ENCODE measurements at places on chromosomes 2 and 18.

DNA sequence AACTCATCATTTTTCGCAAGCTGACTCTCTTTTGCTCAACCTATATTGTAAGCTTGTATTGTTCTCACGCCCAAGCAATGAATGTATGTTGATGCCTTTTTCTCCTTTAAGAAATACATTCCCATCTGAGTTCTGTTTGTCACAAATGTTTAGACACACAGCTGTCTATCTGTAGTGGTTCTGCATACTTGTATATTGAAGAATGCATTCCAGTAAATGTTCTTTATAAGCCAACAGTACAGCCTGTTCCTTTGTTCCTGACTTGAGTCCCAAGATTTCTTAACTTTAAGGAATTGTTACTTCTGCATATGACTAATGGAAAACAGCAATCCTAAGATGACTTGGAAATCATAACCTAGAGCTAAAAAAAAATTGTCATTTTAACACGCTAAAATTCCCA lies 849.1 kb upstream of the POU3F3 start:
- no peak for ATAC-seq

DNA sequence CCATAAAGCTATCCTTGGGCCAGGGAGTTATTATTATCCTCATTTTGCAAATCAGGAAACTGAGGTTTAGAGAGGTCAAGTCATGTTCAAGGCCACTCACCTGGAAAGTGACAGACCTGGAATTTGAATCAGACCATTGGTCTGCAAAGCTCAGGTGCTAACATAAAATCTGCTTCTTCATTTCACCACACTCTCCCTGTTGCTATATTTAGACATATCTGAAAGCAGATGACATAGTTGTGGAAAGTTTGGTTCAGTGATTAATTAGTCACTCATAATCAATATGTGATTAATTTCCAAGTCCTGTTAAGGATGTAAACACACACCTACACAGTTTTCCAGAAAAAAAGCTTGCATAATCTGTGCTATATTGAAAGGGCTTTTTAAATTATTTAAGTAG lies 57.4 kb downstream of the LINC00305 start:
- no peak for ATAC-seq

DNA sequence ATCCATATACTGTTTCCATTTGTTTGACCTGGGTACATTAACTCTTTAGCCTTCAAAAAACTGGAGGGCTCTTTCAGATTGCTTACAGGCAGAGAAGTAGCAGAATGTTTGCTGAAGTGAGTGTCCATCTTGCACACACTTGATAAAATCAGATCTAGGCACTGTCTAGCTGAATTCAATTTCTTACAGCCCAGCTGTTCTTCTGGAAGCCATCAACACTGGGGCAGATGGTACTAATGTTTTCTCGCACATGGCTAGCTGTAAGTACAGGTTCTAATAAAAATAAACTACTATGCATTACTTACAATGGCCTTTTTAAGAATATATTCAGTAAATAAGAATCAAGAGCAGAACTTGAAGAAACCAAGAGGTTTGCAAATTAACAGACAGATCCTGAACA lies 175.9 kb downstream of the NBAS start:
- ATAC-seq = no peak

- ATAC-seq = no peak
Observed at GRCh38 chr2:139142252-139142880, 362.2 kb upstream of the NXPH2 start.

DNA sequence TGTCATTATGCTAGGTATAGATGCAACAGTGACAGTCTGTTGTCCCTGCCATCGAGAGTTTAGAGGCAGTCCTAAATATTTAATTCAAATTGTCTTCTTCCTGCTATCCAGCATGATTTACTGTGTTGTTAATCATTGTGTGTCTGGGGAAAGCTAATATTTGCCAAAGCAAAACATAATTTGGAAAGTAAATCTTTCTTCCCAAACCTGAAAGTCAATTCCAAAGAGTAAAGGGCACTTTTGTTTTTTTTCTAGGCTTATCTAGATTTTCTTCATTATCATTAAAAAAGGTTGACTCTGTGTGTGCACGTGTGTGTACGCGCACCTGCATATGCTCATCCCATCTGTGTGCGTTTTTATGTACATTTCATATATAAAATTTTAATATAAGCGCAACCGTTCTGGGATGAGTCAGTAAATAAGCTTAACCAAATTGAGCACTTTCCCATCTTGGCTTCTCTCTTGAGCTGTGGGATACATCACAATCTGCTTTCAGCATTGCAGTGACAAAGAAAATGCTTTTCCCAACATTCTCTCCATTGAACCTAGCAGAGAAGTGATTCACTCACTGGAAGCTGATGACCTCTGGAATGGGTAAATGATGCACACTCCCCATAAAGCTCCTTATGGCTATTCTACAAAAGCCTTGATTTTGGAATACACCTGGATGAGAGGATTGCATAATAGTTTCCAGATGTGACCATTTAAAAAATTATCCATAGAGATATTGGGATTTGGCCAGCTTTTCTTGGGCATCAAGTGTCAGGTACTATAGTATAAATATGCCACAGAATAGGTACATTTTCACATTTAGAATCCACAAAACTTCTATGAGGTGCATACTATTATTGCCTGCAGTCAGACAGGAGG lies 488.4 kb downstream of the ADCYAP1 start:
- no peak for ATAC-seq

DNA sequence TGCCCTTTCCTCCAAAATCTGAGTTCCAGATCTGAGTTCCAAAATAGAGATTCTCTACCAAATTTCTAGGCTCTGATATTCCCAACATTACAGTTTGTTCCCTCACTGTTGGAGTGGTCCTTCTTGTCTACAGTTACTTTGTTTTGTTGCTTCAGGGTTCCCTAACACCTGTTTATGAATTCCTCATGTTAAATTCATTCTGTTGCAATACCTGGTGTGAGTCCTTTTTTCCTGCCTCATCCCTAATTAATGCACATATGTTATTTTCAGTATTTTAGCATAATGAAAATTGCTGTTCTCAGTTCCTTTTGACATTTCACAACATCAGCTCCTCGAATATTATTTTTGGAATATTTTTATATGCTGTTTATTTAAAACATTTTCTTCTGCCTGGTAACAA lies 16.2 kb downstream of the SERPINB13 start:
- no peak for ATAC-seq

GRCh38 chr18:36636237-36636817 lies 192.5 kb downstream of the TPGS2 start:
- no peak for ATAC-seq

GRCh38 chr2:232432598-232433184 lies 23.3 kb upstream of the ALPI start:
- no peak for ATAC-seq

- ATAC-seq = peak; percentile 83
Observed at GRCh38 chr2:180222644-180223043, 215.5 kb upstream of the CWC22 start.

GRCh38 chr2:241280291-241280690 lies 35.2 kb downstream of the HDLBP start:
- ATAC-seq = no peak

DNA sequence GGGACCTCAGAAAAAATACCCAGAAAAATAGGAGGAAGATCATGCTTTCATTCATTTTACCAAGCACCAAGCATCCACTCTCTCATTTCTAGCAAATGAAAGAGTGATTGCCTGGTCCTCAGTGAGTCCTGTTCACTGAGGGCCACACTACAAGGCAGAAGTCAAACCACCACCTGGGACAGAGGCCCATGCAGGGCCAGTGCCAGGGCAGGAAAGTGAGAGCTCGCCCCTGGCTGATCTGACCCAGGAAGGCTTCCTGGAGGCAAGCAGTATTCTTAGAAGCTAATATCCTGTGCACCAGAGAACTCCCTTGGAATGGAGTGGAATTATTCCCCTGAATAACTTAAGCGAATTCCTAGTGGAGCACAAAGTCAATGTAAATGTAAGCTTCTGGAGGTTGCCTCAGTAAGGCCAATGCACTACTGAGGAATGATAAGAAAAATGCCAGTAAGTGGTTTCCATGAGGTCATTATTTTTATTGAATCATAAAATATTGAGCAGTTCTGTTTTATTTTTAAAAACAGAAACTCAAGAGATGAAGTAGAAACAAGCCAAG lies 191.6 kb upstream of the ID2 start:
- ATAC-seq = no peak

- ATAC-seq = no peak
Observed at GRCh38 chr2:15830937-15831549, 109.3 kb upstream of the MYCN start.

GRCh38 chr2:218093879-218094278 lies 24.8 kb downstream of the RUFY4 start:
- no peak for ATAC-seq

- no peak for ATAC-seq
Observed at GRCh38 chr2:123696021-123696420, 329.1 kb upstream of the CNTNAP5 start.

DNA sequence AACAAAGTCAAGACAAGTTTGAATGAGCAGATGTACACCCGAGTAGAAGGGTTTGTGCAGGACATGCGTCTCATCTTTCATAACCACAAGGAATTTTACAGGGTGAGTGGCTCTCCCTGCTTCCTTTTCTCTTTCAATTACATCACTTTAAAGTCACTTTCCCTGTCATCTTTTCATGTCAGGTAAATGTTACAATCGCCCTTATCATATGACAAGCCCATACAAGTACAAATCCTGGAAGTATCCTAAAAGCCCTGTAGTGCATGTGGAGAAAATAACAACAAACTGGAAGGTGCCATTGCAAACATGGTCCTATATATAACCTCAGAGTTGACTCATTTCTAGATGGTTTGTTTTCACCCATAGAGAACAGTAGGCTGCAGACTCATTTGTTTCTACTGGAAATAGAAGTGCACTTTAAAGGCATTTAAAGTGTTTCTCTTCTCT lies 126.0 kb downstream of the SP100 start:
- no peak for ATAC-seq

DNA sequence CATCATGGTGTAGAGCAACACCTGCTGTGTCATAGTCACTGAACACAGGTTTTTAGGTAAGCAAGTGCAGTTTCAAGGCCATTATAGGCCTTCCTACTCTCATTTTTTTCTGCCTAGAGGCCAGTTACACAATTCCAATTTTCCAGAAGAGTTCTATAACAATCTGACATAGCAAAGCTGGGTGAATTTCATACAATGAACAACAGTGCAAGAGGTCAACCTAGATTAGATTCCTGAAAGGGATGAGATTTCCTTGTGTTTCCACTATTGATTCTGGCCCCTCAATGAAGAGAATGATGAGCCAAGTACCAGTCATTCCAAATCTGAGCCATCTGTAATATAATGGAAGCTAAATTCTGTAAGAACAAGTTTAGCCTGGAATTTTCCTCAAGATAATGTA lies 15.3 kb upstream of the CD28 start:
- ATAC-seq = no peak

- ATAC-seq = no peak
Observed at GRCh38 chr18:37334631-37335408, 230.8 kb downstream of the CELF4 start.

DNA sequence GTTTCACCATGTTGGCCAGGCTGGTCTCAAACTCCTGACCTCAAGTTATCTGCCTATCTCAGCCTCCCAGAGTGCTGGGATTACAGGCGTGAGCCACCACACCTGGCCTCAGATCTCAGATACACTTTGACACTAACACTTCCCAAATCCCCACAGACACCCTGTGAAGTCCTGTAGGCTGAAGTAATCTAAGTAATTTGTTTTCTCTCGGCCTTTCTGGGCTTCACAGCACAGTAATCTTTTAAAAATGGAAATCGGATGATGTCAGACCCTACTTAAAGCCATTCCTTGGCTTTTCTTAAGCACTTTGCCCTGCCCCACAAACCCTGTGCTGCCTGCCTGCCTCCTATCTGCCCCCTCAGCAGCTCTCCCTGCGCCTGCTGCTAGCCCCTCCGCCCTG lies 16.2 kb downstream of the ATIC start:
- ATAC-seq = no peak

GRCh38 chr18:27206411-27206810 lies 21.3 kb upstream of the CHST9 start:
- no peak for ATAC-seq

DNA sequence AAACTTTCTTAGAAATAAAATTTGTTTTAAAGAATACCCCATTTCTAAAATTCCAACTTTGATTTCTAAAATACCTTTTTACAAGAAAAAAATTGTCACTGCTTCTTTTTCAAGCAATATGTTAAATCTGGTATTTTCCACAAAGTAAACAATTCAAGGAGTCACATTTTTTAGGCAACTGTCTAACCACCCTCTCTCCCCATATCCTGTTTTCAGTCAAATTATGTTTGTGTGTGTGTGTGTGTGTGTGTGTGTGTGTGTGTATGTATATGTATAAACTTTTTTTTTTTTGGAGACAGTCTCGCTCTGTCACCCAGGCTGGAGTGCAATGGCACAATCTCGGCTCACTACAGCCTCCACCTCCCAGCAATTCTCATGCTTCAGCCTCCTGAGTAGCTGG lies 59.3 kb downstream of the ADNP2 start:
- no peak for ATAC-seq

- no peak for ATAC-seq
Observed at GRCh38 chr2:130263606-130264005, 65.4 kb upstream of the TUBA3E start.

GRCh38 chr2:149160701-149161217 lies 122.3 kb downstream of the LYPD6B start:
- no peak for ATAC-seq

DNA sequence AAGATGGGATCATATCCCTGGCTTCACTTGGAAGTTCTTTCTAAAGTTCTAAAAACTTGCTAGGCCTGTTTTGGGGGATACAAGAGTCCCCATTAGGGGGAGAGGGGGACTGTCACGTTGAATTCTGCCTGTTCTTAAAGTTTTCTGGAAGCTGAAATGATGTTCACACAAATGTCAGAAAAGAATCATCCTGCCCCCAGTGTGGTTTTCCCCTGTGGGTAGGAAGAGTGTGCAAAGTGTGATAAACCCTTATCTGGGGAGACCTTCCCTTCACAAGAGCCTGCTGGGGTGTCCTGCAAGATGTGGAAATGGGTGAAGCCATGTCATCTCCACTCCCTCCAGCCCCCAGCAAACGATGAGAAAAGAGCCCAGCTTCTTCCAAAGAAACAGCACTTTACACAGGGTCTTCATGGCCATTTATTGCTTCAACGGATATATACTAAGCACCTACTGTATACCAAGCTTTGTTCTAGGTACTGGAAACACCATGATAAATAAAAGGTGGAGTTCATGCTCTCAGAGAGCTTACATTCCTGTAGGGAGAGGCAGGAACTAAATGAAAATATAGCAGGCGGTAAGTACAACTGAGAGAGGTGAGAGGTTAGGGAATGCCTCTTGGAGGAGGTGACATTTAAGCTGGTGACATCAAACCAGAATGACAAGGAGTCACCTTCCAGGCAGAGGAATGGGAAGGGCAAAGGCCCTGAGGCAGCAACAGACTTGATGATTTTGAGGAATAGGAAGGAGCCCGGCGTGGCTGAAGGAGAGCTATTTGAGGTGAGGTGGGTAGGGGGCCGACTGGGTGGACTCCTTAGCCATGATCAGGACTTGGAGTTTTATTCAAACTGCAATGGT lies 1.6 kb downstream of the MFSD2B start:
- no peak for ATAC-seq

- ATAC-seq = peak; percentile 50
Observed at GRCh38 chr18:79453816-79454735, 58.3 kb downstream of the NFATC1 start.

- no peak for ATAC-seq
Observed at GRCh38 chr2:172826522-172826921, 90.9 kb downstream of the RAPGEF4 start.

GRCh38 chr2:120238728-120239487 lies 13.7 kb upstream of the RALB start:
- peak; percentile 57 for ATAC-seq

Measured in gastroesophageal sphincter (tissue), 4 donors.